ENCODE measurements at places on chromosomes 11 and 22. TPM values are rescaled to one million over a fixed set of nuclear protein-coding genes. Genes with fewer than 3 reads are reported as not detected.

VSIG10L2 gene
- not detected for total RNA-seq

HBG1 gene
- not detected for total RNA-seq

DERL3 gene
- total RNA-seq, result 8.9 TPM

IRAG1 gene
- 0.23 TPM for total RNA-seq

TSKU gene
- total RNA-seq, result 48.6 TPM

MUC2 gene
- total RNA-seq, result not detected

GRCh38 chr22:37141476-37141875, 8.2 kb downstream of the IL2RB start:
- DNase-seq, result no peak

DNA sequence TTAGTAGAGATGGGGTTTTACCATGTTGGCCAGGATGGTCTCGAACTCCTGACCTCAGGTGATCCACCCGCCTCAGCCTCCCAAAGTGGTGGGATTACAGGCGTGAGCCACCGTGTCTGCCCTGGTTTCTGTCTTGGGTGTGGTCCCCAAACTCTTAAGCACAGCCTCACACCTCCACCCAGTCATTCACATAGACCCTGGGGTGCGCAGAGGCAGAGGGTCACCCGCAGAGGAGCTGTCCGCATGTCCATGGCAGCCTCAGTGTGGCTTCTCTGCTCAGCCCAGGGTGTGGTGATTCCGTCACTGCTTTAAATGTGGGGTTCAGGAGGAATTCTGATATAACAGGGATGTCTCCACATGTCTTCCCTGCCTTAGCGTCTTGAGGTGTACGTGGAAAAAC, 48.5 kb upstream of the PRODH start:
- no peak for DNase-seq

- DNase-seq, result peak; percentile 82
These were observed at the start of gene FJX1 for GRCh38 chr11:35617687-35618496. TSS of gene FJX1 (plus strand) at chr11:35618460. CDS start at chr11:35618637, 177 bp downstream.

- peak; percentile 8 for DNase-seq
These were observed 43.0 kb upstream of the KLHL35 start for GRCh38 chr11:75475767-75476650.

- no peak for DNase-seq
These were observed 82.4 kb upstream of the CRTAM start for GRCh38 chr11:122755941-122756340.

- DNase-seq, result no peak
These were observed 13.5 kb upstream of the TMA7B start for GRCh38 chr22:39946503-39947219.

DNA sequence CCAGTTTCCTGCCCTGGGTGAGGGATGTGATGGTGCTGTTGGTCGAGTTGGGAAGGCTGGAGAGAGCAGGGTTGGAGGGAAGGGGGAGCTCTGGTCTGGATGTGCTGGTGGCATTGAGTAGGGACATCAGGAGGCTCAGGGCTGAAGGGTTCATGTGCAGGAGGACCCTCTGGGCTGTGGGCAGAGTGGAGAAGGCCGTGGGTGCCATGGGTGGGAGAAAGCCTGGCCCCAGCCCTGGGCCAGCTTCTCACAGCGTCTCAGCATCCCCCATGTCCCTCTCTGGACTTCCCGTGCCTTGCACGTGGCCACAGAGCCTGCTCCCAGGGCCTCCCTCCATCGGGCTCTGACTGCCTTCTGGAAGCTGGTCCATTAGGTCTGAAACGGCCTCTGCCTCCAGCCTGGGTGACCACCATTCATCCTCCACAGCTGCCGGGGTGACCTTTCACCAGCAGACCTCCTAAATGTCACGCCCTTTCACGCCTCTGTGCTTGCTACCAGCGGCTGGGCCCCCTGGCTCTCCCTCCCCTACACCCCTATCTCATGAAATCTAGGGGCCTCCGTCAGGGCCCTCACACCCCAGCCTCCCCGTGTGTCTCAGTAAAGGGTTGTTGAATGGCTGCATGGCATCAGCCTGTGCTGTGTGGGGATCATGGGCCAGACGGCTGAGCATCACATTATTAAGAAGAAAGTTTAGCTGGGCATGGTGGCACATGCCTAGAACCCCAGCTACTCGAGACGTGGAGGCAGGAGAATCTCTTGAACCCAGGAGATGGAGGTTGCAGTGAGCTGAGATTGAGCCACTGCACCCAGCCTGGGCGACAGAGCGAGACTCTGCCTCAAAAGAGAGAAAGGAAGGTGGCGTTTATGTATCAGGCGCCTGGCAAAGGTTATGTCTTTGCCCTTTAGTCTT, 25.5 kb downstream of the MYO7A start:
- no peak for DNase-seq

DNA sequence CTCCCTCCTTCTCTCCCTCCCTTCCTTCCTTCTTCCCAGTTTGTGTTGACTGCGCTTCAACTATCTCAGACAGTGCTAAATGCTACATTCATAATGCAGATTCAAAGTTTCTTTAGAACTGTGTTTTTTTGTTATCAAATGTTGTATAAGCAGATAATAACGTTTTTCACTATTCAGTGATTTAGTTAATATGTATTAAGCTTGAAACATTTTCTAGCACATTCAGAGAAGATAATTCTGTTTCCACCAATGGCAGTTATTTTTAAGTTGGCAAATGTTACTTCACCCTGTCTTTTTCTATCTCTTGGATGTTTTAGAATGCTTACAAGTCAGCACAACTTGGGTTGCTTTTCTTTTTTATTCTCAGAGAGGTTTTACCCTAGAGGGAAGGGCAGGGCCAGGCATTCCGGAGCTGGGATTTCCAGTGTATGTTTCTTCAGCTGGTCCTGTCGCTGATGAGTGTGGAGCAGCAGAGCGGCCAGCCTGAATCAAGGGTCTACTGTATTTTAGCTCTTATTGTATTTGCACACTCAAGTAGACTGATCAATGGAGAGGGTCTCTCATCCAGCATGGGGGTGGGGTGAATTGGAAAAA, 162.3 kb upstream of the ARHGAP20 start:
- no peak for DNase-seq

- DNase-seq, result no peak
These were observed 188.6 kb downstream of the HIPK3 start for GRCh38 chr11:33445761-33446161.

DNA sequence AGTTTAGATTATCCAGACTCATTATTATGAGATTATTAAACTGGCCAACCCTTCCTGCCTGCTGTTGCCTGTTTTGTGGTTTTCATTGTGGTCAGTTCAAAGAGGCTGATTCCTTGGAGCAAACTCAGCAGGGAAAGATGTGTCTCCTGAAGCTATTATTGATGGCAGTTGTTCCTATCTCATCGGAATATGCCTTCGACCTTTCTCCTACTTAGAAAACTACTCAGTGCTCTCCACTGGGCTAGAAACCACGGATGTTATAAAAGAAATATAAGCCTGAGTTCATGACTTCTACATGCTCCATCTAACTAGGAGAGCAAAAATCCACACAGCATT, 80.2 kb upstream of the NAV2 start:
- DNase-seq, result peak; percentile 4

GRCh38 chr11:73555615-73556014, 42.3 kb downstream of the FAM168A start:
- DNase-seq, result no peak
